ENCODE measurements at places on chromosomes 1 and 21.

DNA sequence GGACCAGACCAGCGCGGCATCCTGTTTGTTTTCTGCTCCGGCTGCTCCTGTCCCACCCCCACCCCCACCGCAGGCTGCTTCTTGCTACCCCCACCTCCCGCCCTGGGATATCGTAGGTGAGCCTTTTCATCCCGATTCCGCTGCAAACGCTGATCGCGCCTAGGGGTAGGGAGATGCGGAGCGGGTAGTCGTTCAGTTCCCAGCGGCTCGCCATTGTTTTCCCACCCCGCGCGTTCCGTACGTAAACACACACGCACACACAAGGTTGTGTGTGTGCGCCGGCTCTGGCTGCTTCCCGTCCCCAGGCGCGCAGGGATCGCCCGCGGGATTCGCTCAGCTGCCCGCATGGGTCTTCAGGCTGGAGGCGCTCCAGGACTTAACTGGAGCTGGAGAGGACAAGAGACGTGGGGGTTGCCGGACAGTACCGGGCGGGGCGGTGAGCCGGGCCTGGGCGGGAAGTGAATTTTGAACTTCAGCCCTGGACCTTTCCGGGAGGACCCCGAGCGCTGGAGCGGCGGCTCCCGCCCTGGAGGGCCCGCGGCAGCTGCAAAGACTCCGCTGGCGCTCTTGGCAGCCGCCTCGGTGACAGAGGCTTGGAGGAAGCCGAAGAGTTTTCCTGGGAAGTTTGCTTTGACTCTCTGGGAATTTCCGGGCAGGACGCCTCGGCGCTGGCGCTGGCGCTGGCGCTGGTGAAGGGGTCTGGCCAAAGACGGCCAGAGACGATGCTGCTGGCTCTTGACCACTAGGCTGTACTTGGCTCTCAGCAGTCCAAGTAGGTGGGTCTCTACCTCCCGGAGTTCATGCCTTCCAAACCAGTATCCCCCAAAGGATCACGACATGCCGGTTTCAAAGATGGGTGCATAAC lies 1.6 kb downstream of the SOX13 start:
- DNase-seq: no peak

DNA sequence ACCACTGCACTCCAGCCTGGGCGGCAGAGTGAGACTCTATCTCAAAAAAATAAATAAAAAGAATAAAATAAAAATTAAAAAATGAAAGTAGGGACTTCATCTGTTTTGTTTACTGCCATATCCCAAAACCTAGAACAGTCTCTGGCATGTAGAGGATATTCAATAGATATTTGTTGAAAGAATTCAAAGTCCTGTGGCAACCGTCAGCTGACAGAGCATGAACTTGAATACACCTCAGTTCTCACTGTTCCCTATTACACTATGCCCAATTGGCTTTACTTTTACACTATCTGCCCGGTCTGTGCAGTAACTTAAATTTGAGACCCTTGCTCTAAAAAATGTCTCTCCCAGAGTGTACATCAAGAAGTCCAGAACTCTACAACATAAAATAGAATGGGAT lies 46.2 kb downstream of the PRDX6 start:
- no peak for DNase-seq

DNA sequence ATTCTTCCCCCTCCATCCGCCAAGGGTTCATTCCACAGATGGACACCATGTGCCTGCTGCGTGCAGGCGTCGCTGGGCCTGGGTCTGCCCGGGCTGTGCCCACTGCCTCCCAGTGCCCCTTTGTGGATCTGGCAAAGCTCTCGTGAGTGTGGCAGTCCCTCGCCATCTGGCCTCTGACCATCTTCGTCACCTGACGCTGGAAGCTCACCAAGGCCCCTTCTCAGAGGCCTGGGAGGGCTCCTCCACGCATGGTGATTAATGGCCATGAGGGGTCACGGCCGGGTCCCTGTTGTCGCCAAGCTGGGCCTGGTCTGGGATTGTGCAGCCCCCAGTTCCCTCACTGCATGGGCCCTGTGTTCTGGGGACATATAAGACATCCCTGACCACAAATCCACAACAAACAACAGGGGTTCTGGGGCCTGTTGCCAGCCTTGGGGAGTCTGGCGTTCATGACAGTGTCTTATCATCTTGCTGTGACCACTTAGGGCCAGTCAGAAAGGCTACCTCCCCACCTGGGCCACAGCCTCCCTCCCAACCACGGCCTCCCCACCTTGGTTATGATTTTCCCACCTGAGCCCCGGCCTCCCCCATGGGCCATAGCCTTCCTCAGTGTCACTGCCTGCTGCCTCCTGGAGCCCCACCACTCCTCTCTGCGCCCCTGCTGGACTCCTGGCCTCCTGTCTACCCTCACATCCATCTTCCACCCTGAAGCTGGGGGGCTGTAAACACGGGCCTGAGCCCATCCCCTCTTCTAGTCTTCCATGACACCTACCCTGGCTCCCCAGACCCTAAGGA lies 27.9 kb downstream of the SLC45A1 start:
- no peak for DNase-seq

DNA sequence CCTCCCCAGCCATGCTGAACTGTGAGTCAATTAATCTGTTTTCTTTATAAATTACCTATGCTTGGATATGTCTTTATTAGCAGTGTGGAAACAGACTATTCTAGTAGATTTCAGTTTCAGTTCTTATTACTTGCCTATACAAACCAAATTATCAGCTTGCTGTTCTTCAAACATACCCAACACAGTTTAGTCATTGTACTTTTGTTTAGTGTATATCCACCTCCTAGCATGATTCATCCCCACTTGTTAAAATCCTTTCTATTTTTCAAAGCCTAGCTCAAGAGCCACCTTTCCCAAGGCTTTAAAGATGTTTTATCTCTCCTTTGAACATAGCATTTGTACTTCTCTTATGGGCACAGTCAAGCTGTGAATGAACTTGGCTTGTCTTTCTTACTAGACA lies 195.6 kb upstream of the ZRANB2 start:
- DNase-seq: no peak

DNA sequence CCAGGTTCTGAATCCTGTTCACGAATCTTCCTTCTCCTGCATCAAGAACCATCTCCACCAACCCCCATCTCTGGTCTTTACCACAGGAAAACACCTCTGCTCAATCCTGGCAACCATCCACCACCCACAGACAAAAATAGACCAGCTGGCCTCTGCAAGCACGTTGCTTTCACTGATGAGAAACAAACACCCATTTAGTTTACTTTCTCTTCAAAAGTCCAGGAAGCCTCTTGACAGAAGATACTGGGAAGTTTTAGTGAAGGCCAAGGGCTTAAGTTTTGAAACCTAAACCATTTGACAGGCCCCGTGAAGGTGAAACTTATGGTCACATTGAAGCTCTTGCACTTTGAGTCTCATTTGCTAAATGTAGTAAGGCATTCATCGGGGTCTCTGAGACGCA lies 122.6 kb upstream of the PPP2R5A start:
- peak; percentile 23 for DNase-seq

DNA sequence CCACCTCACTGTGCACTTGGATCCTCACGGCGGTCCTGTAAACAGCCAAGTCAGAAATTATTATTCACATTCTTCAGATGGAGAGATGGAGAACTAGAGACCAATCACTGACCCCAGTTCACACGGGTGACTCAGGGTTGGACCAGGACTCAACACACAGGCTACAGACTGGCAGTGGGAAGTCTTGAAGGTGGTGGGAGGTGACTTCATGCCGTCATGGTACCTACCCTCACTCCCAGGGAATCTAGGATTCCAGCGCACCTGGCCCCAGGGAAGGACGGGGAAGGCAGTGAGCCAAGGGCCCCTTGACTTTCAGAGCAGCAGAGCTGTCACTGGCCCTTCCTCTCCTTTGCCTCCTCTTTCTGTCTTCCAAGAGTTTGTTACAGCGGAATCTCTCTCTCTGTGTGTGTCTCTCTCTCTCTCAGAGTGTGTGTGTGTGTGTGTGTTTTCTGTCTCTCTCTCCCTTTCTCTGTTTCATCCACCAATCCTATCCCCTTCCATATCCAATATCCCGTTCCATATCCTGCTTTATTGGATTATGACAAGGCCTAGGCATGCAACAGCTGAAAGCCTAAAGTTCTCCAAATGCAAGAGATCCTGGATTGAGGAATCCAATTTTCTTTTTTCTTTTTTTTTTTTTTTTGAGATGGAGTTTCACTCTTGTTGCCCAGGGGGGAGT lies 11.7 kb downstream of the OPTC start:
- DNase-seq: no peak

DNA sequence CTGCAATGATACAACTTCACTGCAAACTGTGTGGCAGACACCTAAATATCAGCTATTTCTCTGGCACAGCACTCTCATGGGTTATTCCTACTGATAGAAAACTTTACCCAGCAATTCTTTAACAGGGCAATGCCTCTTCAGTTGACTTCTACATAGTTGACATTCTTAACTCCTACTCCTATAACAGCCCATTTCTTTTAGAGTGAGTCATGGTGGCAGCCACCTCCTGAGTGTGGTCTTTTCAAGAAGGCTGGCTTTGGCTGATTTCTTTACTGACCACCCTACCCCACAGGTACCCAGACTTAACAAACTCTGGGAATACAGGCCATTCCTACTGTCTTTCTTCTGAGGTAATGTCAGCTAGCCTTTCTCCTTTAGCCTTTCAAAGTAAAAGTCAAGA lies 805.8 kb upstream of the ADGRL2 start:
- DNase-seq: no peak

GRCh38 chr1:188611432-188611831 lies 1782.7 kb downstream of the PLA2G4A start:
- DNase-seq: no peak

GRCh38 chr1:203026666-203027663 lies 674 bp downstream of the PPFIA4 start:
- no peak for DNase-seq

DNA sequence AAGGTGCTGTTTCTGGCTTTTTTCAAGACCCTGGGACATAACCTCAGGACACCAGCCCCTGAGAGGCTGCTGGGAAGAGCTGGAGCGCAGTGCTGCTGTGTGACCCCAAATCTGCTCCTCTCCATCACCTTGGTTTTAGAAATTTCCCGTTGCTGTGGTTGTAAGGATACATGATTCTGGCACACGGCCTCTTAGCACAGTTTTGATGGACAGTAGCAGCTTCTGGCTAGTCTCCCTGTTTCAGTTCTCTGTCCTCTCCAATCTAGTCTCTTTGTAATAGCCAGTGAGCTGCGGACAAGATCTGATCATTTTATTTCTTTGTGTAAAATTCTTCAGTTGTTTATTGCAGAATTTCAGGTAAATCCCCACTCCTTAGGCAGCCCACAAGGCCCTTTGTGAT lies 3.1 kb downstream of the CLIC6 start:
- DNase-seq: no peak

DNA sequence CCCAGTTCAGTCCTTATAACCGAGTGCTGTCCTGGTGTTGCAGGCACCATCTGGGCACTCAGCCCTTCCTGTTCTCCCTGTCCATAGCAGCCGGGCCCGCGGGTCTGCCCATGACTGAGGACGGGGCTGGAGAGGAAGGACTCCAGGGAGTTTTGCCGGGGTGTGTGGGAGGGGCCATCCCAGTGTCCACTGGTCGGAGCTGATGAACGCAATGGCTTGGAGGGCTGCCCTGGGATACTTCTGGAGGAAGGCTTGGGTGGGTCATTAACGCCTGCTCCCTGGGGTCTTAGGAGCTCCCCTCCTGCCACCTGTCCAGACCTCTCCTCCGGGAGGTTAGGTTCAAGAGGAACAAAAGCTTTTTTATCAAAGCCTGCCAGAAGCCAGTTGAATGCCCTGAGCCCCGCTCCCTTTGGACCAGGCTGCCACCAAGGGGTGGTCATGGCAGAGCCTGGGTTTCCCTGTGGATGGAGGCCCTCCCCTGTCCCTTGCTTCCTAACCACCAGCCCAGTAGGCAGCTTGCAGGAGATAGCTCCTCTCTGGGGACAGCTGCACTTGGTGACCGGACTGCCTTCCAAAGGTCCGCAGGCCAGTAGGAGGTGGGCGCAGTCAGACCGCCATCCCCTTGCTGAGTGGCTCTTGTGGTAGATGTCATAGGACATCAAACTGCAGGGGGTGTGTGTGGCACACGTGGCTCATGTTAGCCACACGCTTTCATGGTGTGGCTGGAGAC lies 61.3 kb downstream of the TRIM11 start:
- DNase-seq: no peak

- DNase-seq: no peak
These were observed 347.8 kb downstream of the DUSP10 start for GRCh38 chr1:221394011-221394544.

DNA sequence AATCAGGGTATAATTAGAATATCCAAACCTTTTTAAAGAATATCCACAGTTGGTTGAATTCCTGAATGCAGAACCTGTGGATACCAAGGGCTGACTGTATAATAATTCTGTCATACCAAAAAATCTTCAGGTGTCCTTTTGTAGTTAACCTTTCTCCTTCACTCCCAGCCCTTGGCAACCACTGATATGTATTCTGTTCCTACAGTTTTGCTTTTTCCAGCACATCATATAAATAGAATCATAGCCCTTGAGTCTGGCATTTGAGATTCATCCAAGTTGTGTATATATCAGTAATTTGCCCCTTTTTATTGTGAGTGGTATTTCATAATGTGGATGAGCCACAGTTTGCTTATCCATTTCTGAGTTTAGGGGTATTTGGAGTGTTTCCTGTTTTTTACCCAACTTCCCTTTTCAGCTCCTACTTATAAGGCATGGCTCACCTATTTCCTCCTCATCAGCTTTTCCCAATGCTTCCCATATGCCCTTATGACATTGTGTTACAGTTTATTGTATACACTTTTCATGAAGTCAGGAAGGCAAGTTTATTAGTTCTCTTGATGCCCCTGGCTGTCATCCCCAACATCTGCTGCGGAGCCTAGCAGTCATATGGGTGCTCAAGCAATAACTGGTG lies 35.0 kb upstream of the AGO1 start:
- no peak for DNase-seq

GRCh38 chr1:172398193-172398592 lies 22.3 kb upstream of the C1orf105 start:
- no peak for DNase-seq

All from CD4-positive, alpha-beta T cell treated with Interleukin-17A for 1 hour (primary cell).